Type B pancreatic cell (in vitro differentiated cells): ENCODE measurements at places on chromosomes 16 and 17. TPM values are rescaled to one million over a fixed set of nuclear protein-coding genes. Genes with fewer than 3 reads are reported as not detected.

DNA sequence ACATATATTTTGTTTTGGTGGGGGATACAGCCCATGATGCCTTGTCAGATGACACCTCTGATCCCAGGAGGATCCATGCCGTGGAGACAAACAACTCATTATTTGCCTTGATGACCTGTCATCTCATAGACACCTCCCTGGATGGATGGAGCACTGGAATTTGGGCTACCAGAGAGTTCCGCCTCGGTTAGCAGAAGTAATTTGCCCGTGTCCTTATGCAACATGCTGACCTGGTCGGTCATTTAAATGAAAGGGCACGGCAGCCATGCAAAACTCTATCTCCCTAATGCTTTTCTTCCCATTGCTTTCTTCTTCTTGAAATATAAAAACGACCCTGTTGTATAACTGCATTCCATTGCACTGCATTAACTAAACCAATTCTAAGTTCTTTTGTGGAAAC is 145.3 kb downstream of the GRIN2A start:
- no peak for DNase-seq
- H3K4me1 ChIP-seq, result peaks cover 5% of the 10 kb centered on the region
- no peak overlapping the region for H3K27ac ChIP-seq

Gene SNAI3
- 0.68 and 0.79 TPM in 2 replicates for total RNA-seq

DNA sequence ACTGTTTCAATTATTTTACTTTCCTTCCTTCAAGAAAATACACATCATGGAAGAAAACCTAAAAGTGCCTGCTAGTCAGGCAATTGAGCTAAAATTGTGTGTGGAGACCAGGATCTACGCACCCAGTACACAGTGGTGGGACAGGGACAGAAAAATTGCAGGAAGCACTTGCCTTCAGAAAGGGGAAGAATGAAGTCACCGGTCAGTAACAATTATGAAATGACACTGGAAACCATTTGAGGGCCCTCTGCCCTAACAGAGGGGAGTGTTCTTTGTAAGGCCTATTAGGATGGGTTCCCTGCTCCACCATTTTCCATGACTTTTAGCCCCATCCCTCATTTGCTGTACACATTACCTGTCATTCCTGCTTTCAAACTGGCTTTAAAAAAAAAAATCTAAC is 4.5 kb upstream of the PHAF1 start:
- DNase-seq, result no peak
- H3K4me3 ChIP-seq, result peak overlapping the region; percentile 40
- peaks cover 14% of the 10 kb centered on the region for H3K4me1 ChIP-seq
- no peaks in the 10 kb centered on the region for H3K27me3 ChIP-seq
- no peak overlapping the region for H3K27ac ChIP-seq
- H3K36me3 ChIP-seq, result no peaks in the 10 kb centered on the region

DNA sequence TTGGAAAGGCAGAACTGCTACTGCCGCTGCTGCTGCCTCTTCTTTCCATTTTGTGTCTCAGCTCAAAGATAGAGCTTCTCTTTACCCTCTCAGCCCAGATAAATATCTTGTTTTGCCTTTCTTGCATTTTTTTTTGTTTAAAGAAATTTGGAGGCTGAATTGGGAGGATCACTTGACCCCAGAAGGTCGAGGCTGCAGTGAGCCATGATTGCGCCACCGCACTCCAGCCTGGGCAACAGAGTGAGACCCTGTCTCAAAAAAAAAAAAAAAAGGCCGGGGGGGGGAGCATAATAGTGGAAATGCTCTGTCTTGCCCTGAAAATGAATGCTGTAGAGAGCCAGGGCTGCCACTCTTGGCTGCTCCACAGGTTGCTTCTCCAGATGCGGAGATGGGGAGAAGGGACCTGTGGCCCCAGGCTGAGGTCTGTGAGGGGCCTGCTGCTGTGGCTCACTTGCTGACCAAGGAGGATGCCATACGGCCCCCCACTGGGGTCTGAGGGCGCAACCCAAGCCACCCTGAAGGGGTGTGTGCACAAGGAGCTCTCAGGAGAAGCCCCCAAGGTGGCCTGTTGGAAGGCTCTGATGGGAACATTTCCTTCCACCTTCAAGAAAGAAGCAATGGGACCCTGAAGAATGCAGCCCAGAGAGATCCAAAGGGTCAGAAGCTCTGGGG is 21.5 kb upstream of the G6PC1 start:
- H3K4me3 ChIP-seq, result no peak overlapping the region
- no peak overlapping the region for H3K27ac ChIP-seq
- DNase-seq, result no peak
- no peaks in the 10 kb centered on the region for H3K36me3 ChIP-seq
- peaks cover 43% of the 10 kb centered on the region for H3K27me3 ChIP-seq

Gene PLEKHG4
- total RNA-seq, result 2.9 and 3.8 TPM in 2 replicates
